ENCODE measurements at places on chromosomes 1 and 21.

GRCh38 chr1:37509181-37509580 is 5.4 kb downstream of the MEAF6 start:
- no peak for DNase-seq

- peak; percentile 63 for DNase-seq
Measured at GRCh38 chr1:155192346-155193274, 15.1 kb downstream of the THBS3 start.

GRCh38 chr1:1564268-1564667 is 10.4 kb downstream of the SSU72 start:
- no peak for DNase-seq

DNA sequence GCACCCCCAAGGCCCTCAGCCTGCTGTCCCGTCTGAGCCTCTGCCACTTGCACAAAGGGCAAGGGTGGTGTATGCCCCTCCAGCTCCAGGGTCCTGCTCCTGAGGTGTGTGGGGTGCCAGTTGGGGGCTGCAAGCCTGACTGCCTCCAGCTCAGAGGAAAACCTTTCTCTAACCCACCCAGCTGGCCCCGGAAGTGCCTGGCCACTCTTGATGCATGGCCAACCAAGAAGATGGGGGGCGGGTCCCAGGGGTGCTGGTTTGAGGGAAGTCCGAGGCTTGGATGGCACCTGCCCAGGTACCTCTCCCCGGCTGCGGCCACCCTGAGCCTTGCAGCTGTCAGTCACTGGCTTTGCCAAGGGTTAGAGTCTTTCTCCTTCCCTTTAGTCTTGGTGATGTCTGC is 112.6 kb upstream of the TMPRSS2 start:
- no peak for DNase-seq

DNA sequence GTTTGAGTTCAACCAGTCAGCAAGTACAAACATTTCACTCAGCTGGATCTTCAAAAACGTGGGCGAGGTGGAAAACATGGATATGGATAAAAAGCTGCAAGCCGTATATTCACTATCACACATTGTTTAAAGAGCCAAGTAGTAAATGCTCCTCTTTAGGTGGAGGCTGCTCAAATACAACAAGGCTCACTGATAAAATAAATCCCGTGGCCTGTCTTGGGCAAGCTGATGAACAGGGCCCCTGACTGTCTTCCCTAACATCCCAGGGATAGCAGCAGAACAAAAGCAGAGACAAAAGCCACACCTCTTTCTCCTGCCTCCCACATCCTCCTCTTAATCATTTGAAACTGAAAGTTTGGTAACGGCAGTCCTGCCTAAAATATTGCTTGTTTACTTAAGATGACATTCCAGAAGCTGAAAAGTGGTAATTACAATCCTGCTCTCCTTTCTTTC is 357.7 kb downstream of the TTLL7 start:
- DNase-seq = no peak

GRCh38 chr1:79549201-79549600 is 542.7 kb upstream of the ADGRL4 start:
- no peak for DNase-seq

- no peak for DNase-seq
Measured at GRCh38 chr1:110979154-110979553, 15.4 kb upstream of the LRIF1 start.

DNA sequence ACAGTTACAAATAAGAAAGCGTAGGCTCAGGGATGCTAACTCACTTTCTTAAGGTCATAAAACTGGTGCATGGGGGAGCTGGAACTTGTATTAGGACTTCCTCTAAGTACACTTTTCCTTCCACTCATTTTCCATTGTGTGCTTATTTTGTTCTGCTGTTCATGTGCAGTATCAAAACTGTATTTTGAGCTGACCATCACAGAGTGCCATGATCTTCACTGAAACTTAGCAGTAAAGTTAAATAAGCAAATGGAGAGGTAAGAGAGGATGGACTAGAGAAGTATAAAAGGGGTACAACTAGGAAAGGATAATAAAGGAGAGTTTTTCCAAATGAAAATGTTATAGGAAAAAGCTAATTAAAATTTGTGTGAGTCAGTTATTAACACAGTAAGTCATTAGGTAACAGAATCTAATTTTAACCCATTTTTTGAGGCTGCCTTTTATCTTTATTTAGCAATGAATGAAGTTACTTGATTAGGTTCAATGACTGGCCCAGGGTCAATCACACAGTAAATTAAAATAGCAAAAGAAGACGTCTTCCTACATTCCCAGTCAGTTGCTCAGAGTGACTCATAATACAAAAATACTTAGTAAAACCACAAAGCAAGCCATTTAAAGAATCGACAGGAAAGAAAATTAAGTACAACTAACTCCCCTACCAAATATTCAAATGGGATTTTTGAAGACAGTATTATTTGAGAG is 165.8 kb upstream of the C1orf105 start:
- no peak for DNase-seq

- DNase-seq = no peak
Measured at GRCh38 chr1:81804312-81804711, 3.6 kb downstream of the ADGRL2 start.

DNA sequence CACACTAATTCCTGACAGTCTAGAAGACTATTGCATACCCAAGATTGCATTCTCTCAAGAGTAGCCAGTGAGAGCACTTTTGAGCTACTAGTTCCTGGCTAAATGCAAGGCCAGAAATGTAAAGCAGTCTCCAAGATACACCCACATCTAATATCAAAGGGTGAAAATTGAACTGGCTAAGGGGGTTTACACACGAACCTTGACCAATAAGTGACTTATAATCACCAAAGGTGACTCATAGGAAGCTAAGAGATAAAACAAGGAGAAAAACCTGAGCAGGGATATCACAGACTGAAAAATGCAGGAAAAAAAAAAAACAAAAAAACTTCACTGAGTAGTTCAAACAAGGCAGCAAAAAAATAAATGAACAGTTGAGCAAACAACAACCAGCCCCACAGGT is 172.2 kb upstream of the RRP15 start:
- no peak for DNase-seq

DNA sequence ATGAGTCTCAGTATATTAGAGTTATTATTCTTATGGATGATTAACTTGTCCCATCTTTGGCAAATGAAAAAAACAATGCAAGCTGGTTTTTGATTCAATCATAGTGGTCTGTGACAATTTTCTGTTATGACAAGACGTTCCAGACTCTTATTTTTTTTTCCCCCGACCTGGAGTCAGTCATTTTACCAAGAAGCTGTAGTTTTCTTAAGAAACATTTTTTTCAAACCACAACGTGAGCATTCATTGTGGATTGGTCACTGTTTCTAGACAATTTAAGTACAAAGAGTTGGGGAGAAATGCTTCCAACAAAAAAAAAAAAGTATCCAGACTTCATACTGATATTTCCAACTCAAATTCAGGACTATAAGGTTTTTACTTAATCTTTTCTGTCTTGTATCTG is 8.0 kb upstream of the ANGPTL3 start:
- DNase-seq = no peak

DNA sequence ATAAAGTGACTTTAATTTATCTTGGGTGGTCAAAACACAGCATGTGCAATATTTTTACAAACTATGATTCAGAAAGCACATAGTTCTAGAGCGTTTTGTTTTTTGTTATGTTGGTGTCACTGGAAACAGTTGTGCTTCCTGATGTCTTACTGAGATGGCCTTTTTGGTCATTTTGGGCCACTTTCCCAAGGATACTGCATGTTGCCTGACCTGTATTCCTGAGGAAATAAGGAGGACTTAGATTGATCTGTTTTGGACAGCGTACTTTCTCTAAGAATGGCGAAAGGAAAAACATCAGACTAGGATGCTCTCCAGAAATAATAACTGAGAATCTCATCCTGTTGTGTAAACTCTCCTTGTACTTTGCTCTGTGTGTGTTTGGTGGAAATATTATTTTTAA is 451.2 kb downstream of the USP25 start:
- DNase-seq = no peak

DNA sequence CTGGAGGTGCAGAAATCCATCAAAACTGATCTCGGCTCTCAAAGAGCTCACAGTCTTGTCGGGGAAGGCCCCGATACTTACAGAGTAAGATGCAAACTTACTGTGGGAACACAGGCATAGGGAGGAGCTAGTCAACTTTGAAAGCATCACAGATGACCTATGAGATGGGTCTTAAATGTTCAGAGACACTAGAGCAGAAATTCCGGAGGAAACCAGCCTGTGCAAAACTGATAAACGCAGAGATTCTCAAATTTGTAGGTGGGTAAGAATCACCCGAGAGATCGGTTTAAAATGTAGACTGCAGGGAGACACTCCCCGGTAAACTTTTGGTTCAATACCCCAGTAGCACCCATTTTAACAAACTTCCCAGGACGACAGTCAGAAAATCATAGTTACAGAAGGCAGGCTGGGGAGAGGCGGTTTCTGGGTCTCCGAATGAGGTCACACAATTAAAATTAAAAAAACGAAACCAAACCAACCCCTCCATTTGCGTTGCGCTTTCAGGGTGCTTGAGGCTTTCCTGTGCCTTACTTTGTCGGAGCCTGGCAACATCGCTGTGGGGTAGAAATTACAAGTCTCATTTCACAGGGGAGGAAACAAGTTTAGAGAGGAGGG is 755 bp upstream of the THRAP3 start:
- DNase-seq = no peak

DNA sequence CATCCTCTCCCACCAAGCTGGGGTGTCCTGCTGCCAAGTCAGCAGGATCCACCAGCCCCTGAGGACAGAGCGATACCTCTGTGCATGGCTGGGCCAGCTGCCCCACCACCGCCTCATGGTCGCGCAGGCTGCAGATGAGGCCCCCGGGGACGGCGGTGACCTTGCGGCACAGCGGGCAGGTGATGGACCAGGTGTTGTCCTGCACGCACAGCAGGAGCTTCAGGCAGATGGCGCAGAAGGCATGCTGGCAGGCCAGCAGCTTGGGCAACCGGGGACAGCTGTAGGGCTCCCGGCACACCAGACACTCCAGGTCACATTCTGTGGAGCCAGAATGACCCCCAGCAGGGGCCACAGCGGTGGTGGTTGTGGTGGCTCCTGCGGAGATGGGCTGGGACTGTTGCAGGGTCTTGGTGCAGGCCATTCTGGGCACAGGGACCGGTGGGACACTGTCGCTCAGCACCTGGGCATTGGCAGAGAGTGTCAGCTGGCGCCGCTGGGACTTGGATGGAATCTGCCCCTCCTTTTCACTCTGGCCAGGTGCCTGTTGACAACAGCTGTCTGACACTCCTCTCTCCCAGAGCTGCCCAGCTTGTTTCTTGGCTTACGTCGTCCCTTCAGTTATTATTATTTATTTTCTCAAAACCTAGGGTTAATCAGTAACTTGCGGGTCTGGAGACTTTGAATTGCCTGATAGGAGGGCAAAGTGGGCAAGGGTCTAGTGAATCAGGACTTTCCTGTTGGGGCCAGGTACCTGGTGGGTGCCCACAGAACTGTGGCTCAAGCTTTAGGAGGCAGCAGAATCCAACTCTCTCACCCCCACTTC is at the start of gene RNF186:
Gene RNF186 (minus strand): TSS at position 603 of the 823 bp plus-strand sequence. CDS start 182 bp downstream, at position 421.
- DNase-seq = peak; percentile 65

DNA sequence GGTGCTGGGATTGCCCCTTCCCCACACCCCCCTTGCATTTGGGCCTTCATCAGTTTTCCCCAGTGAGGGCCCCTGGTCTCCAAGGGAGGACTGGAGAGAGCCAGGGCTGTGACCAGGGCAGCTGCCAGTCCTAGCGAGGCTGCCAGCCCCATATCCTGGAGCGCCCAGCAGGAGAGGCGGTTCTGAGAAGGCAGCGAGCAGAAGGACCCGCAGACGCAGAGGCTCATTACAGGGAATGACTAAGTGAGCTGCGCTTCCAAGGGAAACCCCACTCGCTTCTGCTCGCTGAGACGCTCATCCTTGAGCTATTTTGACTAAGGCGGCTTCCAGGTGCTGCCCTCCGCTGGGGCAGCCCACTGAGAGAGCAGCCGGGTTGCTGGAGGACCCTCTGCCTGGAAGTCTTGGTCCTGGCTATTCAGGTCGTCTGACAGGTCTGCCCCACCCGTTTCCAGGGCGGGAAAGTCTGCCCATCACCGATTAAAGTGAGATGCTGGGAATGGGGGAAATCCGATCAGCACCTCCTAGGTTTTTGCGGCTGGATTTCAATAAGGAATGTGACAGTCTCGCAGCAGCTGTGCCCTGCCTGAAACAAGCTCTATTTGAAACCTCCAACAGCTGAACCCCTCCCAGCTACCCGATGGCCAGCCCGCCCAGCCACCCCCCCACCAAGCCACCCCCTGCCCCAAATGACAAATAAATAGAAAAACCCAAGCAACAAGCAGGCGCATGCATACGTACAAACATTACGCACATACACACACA is 2.8 kb downstream of the KCNN3 start:
- DNase-seq = peak; percentile 5

DNA sequence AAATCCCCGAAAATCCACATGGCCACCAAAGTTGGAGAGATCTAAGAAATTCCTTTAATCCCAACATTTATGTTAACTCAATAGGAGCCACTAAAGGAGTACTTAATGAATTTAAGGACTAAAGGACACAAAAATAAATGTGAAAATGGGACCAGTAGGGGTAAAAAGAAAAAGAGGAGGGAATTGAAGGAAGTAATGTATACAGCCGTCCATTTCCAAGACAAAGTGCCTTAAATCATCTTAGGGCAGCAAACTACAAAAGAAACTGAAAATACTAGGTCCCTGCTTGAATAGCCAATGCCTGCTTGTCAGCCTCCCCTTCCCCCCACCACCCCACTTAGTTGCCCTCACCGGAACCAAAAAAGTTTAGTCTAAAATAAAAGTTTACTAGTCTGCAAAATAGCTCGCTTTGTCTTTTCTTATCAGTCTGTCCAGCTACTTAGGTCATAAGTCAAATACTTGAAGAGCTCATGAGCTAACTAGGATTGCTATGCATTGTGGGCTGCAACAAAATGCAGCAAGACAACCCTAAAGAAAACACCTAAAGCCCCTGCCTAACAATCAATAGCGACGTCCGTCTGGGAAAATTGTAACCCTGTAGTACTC is 66.3 kb upstream of the TLR5 start:
- no peak for DNase-seq

- no peak for DNase-seq
Measured at GRCh38 chr1:116927049-116927798, 17.5 kb downstream of the PTGFRN start.

DNA sequence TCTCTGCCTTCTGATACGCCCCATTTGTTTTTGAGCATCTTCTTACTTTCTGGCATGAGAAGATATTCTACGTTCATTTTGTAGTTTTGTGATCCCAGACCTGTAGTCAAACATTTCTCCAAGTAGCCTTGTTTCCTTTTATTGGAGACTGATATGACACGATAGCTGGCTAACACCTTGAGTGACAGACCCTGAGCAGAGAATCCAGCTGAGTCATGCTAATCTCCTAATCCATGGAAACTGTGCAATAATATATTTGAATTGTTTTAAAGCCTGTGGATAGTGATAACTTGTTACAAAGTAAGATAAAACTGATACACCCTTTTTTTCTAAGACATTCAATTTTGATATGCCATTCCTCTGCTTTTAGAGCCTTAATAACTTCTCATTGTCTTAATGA is 1.2 kb upstream of the IFI44L start:
- DNase-seq = no peak

Data from NCI-H748 treated with DMSO at 0.1 percent for 48 hours (cell line).